ENCODE measurements at places on chromosomes 4 and X.

DNA sequence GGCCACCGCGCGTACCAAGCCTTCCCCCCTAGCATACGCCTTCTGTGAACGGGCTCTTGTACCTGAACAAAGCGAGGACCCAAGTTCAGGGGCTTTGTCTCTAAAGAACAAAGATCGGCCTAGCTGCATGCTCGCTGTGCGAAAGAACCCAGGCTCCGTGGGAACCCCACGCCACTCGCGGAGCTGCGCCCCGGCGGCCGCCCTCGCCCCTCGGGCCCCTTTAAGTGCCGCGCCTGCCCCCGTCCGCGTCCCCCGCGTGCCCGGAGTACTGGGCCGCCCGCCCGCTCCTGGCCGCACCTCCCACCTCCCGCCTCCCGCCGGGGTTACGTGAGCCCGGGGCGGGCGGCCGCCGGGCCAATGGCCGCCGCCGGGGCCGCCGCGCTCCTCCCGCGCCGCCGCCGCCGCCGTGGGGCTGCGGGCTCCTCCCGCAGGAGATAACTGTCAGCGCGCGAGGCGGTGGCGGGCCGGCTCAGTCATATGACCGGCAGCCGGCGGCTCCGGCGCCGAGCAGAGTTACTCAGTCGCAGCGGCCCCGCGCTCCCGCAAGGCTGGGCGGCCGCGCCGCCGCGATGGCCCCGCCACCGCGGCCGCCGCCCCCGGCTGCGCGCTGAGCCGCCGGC is at the start of gene FNIP2:
FNIP2 (plus strand) TSS at position 472 of the 620 bp plus-strand sequence. CDS start 187 bp downstream, outside the sequence.
- DNase-seq, result peak; percentile 50

DNA sequence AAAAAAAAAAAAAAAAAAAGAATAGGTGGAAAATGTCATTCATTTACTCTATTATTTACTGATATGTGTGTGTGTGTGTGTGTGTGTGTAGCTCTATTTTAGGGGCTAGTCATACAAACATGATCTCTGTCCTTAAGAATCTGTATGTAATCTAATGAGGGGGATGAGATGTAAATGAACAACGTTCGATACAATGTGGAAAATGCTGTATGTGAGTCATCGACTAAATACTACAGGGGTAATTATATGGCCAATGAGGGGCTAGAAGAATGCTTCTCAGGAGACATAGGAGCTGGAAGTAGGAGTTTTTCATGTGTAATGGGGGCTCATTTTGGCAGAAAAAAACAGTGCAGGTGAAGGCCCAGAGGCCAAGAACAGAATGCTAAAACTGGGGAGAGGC is 41.9 kb downstream of the LEF1 start:
- DNase-seq, result no peak

- no peak for DNase-seq
Observed at GRCh38 chr4:158182736-158183135, 9.9 kb upstream of the GASK1B start.

DNA sequence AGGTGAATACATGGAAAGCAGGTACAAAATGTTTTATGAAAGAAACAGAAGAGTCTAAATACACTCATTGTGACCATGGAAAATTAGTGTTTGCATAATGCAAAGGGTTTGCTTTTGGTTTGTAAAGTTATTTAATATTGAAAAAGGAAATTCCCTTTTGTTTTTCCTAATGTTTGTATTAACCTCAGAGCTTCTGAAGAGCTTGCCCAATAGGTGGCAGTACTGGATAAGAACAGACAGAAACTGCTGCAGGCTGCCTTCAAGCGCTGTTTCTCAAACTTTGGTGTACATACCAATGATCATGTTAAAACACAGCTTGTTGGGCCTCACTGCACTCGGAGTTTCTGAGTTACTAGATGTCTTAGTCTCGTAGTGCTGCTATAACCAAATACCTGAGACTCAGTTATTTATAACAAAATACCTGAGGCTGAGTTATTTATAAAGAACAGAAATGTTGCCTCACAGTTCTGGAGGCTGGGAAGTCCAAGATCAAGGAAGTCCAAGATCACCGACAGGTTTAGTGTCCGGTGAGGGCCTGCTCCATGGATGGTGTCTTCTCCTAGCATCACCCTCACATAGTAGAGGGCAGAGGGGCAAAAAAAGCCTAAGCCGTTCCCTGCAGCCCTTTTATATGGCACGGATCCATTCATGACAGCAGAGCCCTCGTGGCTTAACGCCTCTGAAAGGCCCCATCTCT is 54.2 kb downstream of the SUPT20HL2 start:
- peak; percentile 6 for DNase-seq

GRCh38 chrX:44232081-44232480 is 111.4 kb downstream of the EFHC2 start:
- DNase-seq, result no peak

DNA sequence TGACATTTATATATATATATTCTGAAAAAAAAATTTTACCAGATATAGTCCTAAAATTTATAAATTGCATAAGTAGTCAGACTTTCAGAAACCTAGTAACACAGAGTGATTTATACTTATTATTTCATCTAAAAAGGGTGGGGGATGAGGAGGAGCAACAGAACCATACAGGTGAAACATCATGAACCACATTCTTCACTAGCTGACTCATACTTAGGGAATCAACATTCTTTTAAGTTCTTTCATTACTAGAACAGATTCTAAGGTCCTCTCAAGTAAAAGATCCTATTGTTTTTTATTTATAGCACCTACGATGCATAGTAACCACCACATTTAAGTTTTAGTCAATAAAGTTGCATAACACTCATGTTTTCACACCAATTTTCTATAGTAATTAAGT is 166.1 kb downstream of the LRBA start:
- peak; percentile 64 for DNase-seq

GRCh38 chr4:125357675-125358074 is 42.9 kb downstream of the FAT4 start:
- DNase-seq, result no peak

- no peak for DNase-seq
Observed at GRCh38 chr4:6236816-6237390, 32.7 kb upstream of the WFS1 start.

GRCh38 chr4:145069361-145069760 is 28.6 kb downstream of the ANAPC10 start:
- no peak for DNase-seq

DNA sequence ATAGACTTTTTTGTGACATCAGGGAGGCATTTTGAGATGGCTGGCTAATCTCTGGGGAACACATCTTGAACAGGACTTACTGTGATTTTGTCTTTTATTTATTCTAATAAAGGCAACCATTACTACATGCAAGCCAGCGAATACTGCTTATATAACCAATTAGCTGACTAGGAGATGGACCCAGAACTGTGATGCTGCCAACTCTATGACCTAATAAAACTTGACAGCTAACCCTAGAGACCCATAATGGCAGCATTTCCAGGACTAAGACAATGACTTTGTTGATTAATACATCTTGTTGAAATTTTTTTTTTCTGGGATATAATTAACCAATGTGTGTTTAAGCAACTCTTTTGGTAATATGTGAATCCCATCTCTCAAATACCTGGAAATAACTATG is 584.6 kb downstream of the PRR32 start:
- DNase-seq, result no peak

DNA sequence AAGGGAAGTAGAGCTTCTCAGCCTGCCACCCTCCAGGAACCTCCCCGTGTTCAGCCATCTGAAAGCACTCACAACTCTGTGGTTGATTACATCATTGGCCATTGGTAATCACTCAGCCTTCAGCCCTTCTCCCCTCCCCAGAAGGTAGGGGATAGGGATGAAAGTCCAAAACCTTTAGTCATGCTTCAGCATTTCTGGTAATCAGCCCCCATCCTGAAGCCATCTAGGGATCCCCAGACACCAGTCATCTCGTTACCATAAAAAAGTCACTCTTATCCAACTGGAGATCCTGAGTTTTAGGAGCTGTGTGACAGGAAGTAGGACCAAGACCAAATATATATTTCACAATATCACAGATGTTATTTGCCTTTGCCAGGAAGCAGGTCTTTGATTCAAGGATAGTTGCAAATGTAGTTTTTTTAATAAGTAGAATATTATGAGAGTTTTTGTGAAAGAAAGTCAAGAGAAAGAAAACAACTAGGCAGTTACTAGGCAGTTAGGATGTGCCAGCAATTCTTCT is 364.6 kb upstream of the NOCT start:
- peak; percentile 96 for DNase-seq

DNA sequence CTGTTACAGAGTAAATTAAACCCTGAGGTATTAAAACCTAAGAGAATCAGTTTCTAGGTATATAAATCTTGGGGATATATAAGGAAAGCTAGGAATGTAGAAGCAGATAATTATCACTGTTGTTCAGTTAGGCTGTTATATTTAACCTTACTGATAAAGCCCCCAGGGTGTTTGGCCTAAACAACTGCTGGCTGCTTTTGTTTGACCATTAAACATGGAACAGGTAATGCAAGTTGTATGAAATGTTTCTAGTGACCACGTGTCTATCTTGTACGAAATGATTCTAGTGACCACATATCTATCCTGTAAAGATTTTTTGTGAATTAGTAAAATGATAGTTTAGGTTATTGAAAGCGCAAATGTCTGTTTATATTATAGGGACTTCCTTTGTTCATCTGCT is 52.6 kb downstream of the SGMS2 start:
- no peak for DNase-seq

- DNase-seq, result no peak
Observed at GRCh38 chr4:155975511-155975910, 21.8 kb upstream of the CTSO start.

GRCh38 chrX:10944136-10944885 is 166.8 kb upstream of the HCCS start:
- DNase-seq, result no peak

DNA sequence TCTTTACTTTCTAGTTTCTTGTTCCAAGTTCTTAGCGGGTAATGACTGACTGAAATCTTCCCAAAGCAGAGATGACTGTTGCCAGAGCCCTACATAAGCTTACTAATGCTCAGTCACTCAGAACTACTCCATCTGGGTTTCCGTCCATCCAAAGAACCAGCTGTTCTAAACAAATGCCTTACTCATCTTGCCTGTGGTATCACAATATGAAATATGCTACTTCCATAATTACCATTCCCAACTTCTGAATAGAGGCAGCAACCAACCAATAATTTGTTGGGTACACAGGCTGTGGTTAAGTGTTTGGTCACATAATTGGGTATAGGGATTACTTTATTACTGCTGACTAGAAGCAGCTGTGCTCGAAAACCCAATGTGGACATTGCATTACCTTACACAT is 930.2 kb upstream of the DIAPH2 start:
- DNase-seq, result no peak

DNA sequence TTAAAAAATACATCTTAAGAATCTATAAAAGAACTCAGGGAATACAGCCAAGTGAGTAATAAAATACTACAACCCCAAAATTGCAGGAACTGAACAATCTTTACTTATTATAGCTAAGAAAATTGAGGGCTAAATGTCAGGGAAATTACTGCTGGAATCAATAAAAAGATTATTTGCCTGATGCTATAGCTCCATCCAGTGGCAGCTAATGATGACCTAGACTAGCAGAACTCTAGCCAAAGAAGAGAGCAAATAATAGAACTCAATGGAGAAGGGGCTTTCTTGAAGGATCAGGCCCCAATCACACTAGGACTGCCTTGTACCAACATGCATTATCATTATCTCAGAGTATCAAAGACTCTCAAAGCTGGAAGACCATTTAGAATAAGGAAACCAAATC is 85.0 kb upstream of the FAM241A start:
- peak; percentile 35 for DNase-seq

- peak; percentile 85 for DNase-seq
Observed at GRCh38 chrX:106707771-106708454, 18.6 kb upstream of the RNF128 start.

DNA sequence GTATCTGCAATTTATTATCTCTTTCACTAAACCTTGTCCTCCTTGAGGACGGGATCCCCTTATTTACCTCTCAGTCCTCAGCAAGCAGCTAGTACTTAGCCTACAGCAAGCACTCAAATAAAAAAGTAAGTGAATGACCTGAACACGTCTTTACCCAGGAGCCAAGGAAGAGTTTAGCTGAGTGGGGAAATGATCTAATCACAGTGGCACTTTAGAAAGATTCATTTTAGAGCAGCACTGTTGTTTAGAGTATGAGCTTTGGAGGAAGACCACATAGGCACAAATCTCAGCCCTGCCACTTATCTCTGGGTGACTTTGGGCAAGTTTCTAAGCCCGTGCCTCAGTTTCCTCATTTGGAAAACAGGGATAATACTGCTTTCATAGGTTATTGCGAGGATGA is 2.7 kb downstream of the FAM120C start:
- DNase-seq, result no peak

DNA sequence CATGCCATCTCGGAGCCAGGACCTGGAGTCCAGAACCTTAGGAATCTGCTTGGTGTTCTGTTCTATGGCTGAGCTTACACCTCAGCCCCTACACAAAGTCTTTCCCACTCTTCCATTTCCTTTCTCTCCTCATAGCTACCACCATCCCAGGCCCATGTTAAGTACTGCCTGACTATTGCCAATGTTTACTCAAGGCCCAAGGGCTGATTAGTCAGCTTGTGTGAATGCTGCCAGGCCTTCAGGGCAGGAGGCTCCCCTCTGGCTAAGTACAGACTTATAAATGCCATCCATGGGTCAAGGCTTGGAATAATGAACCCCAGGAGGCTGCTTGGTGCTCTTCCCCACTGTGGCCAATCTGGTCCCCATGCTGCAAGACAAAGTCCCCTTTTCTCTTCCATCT is 411.6 kb upstream of the MAGEB18 start:
- peak; percentile 1 for DNase-seq

GRCh38 chrX:37378830-37379229 is 29.7 kb downstream of the PRRG1 start:
- no peak for DNase-seq

- no peak for DNase-seq
Observed at GRCh38 chr4:96691521-96691920, 851.6 kb downstream of the PDHA2 start.

DNA sequence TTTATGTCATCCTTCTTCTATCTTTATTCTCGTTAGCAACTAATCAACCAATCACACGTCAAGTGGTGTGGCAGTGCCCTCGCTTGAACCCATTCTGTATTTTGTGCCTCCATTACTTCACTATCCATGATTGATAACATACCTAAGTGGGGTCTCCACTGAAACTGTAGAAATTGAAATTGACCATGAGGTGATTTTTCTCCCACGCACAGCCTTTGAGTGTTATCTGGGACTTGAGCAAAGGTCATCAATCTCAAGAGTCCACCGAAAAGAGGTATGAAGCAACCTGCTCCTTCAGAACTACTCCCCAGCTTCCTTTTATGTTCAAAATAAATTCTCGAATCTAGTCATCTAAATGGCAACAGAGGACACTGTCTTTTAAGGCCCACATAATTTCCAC is 111.1 kb downstream of the SCD5 start:
- no peak for DNase-seq
